ENCODE measurements at places on chromosomes 7 and 10. TPM values are rescaled to one million over a fixed set of nuclear protein-coding genes. Genes with fewer than 3 reads are reported as not detected.

- H3K27me3 ChIP-seq, result no peaks in the 10 kb centered on the region
- H3K36me3 ChIP-seq, result peaks cover 39% of the 10 kb centered on the region
- no peak for DNase-seq
These were observed 81.2 kb downstream of the CTBP2 start for GRCh38 chr10:125079091-125079600.

- H3K4me1 ChIP-seq, result no peaks in the 10 kb centered on the region
- peaks cover 3% of the 10 kb centered on the region for H3K27me3 ChIP-seq
- DNase-seq, result peak; percentile 76
- no peak overlapping the region for H3K4me3 ChIP-seq
- H3K27ac ChIP-seq, result no peak overlapping the region
These were observed 116.6 kb downstream of the PTPN20 start for GRCh38 chr10:47027784-47028260.

GRCh38 chr10:93073539-93074146, at the start of gene CYP26A1:
Gene CYP26A1, plus strand, starts transcription at chr10:93073893. Its CDS starts 42 bp downstream, at chr10:93073935.
- H3K4me1 ChIP-seq, result peaks cover 33% of the 10 kb centered on the region
- H3K36me3 ChIP-seq, result no peaks in the 10 kb centered on the region
- no peak within 1 kb of the TSS for H3K27ac ChIP-seq
- DNase-seq, result no peak
- peak within 1 kb of the TSS; percentile 74 for H3K4me3 ChIP-seq
- peaks cover 65% of the 10 kb centered on the region for H3K27me3 ChIP-seq

The PDGFA gene
- total RNA-seq, result 93.6 TPM

DNA sequence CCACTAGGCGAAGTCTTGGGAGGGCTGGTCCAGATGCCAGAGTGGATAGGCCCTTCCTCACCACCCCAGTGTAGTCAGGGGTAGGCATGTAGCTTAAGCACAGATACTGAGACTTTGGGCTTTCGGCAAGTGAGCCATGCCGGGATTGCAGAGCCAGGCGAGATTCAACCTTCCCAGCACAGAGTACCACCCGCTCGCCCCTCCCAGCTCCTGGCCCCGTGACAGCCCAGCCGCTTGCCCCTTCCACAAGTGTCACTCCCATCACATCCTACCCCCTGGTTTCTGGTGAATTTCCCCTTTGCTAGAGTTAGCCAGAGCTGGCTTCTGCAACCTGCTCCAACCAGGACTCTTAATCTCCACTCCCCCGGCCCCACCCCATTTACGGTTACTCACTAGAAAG, 56.9 kb downstream of the ARHGAP22 start:
- no peak overlapping the region for H3K4me3 ChIP-seq
- H3K4me1 ChIP-seq, result peaks cover 16% of the 10 kb centered on the region
- H3K27me3 ChIP-seq, result no peaks in the 10 kb centered on the region
- DNase-seq, result peak; percentile 73
- H3K36me3 ChIP-seq, result no peaks in the 10 kb centered on the region

DNA sequence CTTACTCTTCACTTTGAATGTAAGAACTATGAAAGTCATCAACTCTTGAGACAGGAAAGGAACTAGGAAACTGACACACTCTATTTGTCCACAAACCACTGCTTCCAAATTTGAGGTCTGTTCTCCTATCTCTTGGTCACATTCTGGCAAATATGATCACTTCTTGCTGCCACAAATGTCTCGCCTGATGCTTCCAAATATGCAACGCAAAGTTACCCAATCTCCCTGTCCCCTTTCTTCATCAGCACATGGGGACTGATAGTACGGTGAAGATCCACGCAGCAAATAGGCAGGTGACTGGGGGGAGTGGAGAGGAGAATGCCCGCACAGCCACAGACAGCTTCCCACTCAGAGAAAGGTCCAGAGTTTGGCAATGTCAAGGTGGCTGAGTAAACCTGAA, 92.6 kb upstream of the TCF7L2 start:
- peaks cover 3% of the 10 kb centered on the region for H3K36me3 ChIP-seq
- no peak for DNase-seq
- H3K4me3 ChIP-seq, result no peak overlapping the region

- H3K4me3 ChIP-seq, result peak within 1 kb of the TSS; percentile 62
- H3K27ac ChIP-seq, result no peak within 1 kb of the TSS
- DNase-seq, result no peak
- peaks cover 12% of the 10 kb centered on the region for H3K4me1 ChIP-seq
- peaks cover 53% of the 10 kb centered on the region for H3K27me3 ChIP-seq
These were observed at the start of gene VWC2 for GRCh38 chr7:49773218-49773935. Gene VWC2, plus strand, starts transcription at chr7:49773638. Its CDS starts 1,798 bp downstream, at chr7:49775436.

The PPP1R3C gene
- total RNA-seq, result 15.7 TPM

The OPN1SW gene
- total RNA-seq, result not detected

The IMPDH1 gene
- 36.2 TPM for total RNA-seq

- H3K27ac ChIP-seq, result peak overlapping the region; percentile 36
- H3K36me3 ChIP-seq, result peaks cover 10% of the 10 kb centered on the region
- H3K27me3 ChIP-seq, result no peaks in the 10 kb centered on the region
- peaks cover 48% of the 10 kb centered on the region for H3K4me1 ChIP-seq
- H3K4me3 ChIP-seq, result peak overlapping the region; percentile 71
- no peak for DNase-seq
These were observed 1.1 kb downstream of the CAMK2G start for GRCh38 chr10:73873142-73873837.

DNA sequence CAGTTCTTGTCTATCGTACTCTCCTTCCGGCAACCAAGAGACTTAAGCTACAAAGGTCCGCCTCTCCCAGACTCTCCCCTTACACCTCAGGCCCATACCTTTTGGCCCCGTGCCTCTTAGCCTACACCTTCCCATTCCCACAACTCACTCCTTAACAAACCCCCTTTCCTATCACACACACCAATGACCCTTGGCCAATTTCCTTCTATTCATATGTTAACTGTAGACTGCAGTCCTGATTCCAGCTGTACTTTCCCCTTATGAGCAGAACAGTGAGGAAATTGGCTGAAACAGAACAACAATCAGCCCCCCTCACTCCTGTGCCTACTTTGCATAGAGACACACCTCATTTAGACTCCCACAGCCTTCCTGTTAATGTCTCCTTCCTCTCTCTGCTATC, 1.4 kb upstream of the TMEM139 start:
- DNase-seq, result no peak
- H3K27me3 ChIP-seq, result no peaks in the 10 kb centered on the region
- no peak overlapping the region for H3K4me3 ChIP-seq
- no peaks in the 10 kb centered on the region for H3K36me3 ChIP-seq
- H3K27ac ChIP-seq, result no peak overlapping the region

- H3K36me3 ChIP-seq, result no peaks in the 10 kb centered on the region
- DNase-seq, result no peak
- H3K4me3 ChIP-seq, result no peak overlapping the region
- no peak overlapping the region for H3K27ac ChIP-seq
These were observed 29.1 kb downstream of the FOXL3 start for GRCh38 chr7:318878-319661.

The STEAP4 gene
- 0.11 TPM for total RNA-seq

GRCh38 chr10:132170561-132171361, 16.0 kb upstream of the DPYSL4 start:
- no peak overlapping the region for H3K27ac ChIP-seq
- no peak for DNase-seq
- no peak overlapping the region for H3K4me3 ChIP-seq
- H3K36me3 ChIP-seq, result no peaks in the 10 kb centered on the region
- no peaks in the 10 kb centered on the region for H3K4me1 ChIP-seq

DNA sequence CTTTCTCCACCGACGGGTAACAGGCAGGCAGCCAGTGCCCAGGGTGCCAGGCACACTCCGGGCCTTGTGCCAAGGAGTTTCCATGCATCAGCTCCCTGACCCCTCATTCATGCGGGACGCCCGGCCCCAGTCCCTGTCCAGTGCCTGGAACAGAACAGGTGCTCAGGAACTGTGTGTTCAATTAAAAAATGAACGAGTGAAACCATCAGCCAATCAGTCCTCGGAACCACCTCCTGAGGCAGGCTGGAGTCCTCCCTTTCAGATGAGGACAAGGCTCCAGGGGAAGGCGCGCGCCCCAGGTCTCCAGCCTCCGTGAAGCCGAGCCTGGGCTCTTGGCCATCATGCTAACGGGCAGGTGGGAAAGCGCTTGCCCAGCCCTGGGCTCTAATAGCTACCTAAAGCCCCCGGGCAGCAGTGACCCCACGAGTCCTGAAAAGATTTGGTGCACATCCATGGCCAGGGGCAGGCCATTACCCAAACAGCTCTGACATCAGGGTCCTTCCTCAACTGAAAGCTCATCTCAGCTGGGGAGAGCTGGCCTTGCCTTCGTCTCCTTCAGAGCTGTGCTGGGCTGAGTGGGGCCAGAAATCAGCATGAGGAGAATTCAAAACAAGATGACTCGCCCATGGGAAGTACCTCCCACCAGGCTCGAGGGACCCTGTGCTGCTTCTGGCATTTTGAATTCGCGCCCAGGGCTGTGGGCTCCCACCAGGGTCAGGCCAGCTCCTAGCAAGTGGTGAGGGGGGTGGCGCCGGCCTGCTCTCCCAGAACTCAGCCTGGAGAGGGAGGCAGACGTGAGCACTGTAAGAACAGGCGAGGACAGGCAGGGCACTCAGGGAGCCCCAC, 200.5 kb downstream of the MAD1L1 start:
- no peak for DNase-seq
- no peak overlapping the region for H3K4me3 ChIP-seq
- H3K27me3 ChIP-seq, result no peaks in the 10 kb centered on the region
- H3K36me3 ChIP-seq, result peaks cover 17% of the 10 kb centered on the region

The HABP2 gene
- 0.18 TPM for total RNA-seq

DNA sequence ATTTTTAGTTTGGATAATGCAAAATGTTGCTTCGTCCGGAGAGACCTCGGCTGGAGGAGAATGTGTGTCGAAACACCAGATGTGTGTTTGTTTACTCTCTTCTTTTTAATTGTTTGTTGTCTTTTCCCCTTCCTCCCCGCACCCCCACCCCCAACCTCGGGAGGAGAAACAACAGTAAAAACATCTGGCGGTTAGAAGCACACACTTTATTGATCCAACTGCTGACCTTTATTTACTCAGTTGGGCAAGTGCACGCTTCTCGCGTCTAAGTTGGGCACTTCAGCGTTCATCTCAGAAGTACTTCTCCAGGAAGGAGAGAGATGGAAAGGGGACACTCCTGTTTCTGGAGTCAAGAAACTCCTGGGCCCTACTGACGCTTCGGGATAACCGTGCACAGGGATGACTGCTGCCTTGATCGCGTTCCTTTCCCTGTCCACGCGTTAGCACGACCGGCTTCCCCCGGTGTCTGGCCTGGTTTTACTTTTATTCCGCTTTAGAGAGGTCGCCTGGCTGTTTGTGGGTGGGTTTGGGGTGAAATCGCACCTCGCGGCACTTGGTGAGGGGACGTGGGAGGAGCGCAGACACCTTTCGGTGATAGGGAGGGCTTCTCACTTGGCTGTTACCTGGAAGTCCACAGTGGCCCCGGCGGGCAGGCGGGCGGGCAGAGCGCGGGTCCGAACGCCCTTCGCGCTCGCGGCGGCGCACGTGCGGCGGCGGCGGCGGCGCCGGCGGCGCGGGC, 168.3 kb upstream of the PPP1R3A start:
- H3K27me3 ChIP-seq, result no peaks in the 10 kb centered on the region
- H3K36me3 ChIP-seq, result no peaks in the 10 kb centered on the region
- H3K4me3 ChIP-seq, result peak overlapping the region; percentile 89

GRCh38 chr7:99679400-99680191, at the start of gene CYP3A5:
Gene CYP3A5, minus strand, starts transcription at chr7:99679996. Its CDS starts 100 bp downstream, at chr7:99679896.
- DNase-seq, result no peak
- no peaks in the 10 kb centered on the region for H3K4me1 ChIP-seq
- peaks cover 3% of the 10 kb centered on the region for H3K36me3 ChIP-seq
- H3K27ac ChIP-seq, result no peak within 1 kb of the TSS
- H3K4me3 ChIP-seq, result no peak within 1 kb of the TSS
- H3K27me3 ChIP-seq, result no peaks in the 10 kb centered on the region

GRCh38 chr7:80942261-80943041, 23.6 kb upstream of the SEMA3C start:
- no peaks in the 10 kb centered on the region for H3K27me3 ChIP-seq
- H3K36me3 ChIP-seq, result no peaks in the 10 kb centered on the region
- peak; percentile 90 for DNase-seq
- peak overlapping the region; percentile 88 for H3K27ac ChIP-seq
- H3K4me1 ChIP-seq, result peaks cover 33% of the 10 kb centered on the region

GRCh38 chr10:35745617-35746403, 103.7 kb upstream of the FZD8 start:
- H3K27ac ChIP-seq, result no peak overlapping the region
- no peaks in the 10 kb centered on the region for H3K36me3 ChIP-seq
- no peak overlapping the region for H3K4me3 ChIP-seq
- H3K27me3 ChIP-seq, result no peaks in the 10 kb centered on the region
- no peak for DNase-seq

The GNB2 gene
- total RNA-seq, result 251 TPM

DNA sequence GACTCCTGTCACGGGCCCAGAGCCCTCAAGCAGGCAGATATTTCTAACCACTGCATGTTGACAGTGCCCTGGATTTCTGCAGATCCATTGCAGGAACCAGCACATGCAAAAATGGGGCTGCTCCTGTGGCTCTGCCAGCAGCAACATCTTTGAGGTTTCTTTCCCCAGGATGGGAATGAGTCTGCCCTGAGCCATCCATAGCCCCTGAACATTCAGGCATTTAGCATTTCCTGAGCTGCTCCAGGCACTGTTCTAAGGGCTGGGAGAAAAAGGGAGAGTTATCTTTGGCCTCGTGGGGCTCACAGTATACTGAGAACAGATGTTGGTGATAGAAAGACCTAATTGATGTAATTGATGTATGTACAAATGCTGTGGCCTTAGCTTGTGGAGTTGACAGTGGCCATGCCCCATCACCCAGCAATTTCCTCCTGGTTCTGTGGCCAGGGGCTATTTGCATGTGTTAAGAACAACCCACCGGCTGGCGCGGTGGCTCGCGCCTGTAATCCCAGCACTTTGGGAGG, 66.0 kb upstream of the LRRC4 start:
- peaks cover 21% of the 10 kb centered on the region for H3K36me3 ChIP-seq
- DNase-seq, result no peak
- H3K4me3 ChIP-seq, result no peak overlapping the region

DNA sequence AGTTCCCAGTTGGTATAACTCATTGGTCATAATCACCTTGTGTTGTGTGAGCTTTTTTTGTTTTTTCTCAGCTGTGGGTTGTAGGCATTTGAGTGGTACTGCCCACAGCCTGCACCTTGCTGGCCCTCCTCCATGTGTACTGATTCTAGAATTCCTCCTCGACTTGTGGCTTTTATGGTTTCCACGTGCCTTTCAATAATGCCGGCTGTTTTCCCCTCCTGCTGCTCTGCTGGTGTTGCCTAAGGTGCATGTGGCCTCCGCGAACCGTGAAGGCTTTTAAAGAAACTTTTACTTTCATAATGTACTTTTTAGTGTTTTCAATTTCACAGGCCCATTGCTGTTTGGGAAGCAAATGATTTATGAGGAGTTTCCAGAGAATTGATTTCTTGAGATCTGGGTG, 518.0 kb downstream of the REEP3 start:
- H3K27ac ChIP-seq, result no peak overlapping the region
- H3K36me3 ChIP-seq, result no peaks in the 10 kb centered on the region
- H3K4me3 ChIP-seq, result no peak overlapping the region

DNA sequence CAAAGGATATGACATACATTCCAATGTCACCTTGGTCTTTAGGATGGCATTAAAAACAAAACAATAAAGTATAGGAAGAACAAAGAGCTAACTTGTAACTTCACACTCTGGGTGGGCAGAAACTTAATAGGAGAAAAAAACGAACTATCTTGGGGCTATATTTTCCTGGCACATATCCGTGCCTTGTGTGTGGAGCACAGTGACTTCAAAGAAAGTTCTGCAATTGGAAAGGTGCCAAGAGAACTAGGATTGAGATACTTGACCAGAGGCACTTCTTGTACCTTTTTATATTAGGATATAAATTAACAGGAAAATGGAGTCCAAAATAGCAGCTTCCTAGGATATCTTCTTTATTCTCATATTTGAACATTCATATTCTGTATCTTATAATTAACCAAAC, 148.4 kb downstream of the SEMA3D start:
- no peak overlapping the region for H3K4me3 ChIP-seq
- peaks cover 4% of the 10 kb centered on the region for H3K4me1 ChIP-seq
- DNase-seq, result no peak
- no peaks in the 10 kb centered on the region for H3K36me3 ChIP-seq
- H3K27ac ChIP-seq, result no peak overlapping the region

The FAM25G gene
- not detected for total RNA-seq

The CYP3A4 gene
- total RNA-seq, result not detected

Data from osteocyte (in vitro differentiated cells).